Nephron progenitor cell (in vitro differentiated cells): ENCODE measurements at places on chromosomes 6 and 20.

DNA sequence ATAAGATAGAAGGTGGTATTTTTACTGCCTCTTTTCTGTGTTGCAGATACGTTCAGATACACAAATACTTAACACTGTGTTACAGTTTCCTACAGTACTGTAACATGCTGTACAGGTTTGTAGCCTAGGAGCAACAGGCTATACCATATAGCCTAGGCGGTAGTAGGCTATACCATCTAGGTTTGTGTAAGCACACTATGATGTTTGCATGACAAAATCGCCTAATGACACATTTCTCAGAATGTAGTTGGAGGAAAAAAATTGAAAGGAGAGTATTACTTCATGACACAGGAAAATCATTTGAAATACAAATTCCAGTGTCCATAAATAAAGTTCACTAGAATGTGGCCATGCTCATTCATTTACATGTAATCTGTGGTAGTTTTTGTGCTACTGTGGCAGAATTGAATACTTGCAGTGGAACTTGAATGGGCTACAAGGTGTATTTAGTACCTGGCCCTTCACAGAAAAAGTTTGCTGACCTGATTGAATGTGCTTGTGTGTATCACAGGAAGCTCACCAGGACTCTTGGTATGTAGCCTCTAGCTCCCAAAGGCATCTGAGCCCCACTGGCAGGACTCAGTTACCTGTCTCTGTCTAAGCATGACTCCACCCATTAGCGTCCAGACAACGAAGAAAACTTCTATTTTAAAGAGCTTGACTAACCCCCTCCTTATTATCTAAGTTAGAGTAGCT, 18.8 kb downstream of the TOP1 start:
- DNase-seq = no peak

DNA sequence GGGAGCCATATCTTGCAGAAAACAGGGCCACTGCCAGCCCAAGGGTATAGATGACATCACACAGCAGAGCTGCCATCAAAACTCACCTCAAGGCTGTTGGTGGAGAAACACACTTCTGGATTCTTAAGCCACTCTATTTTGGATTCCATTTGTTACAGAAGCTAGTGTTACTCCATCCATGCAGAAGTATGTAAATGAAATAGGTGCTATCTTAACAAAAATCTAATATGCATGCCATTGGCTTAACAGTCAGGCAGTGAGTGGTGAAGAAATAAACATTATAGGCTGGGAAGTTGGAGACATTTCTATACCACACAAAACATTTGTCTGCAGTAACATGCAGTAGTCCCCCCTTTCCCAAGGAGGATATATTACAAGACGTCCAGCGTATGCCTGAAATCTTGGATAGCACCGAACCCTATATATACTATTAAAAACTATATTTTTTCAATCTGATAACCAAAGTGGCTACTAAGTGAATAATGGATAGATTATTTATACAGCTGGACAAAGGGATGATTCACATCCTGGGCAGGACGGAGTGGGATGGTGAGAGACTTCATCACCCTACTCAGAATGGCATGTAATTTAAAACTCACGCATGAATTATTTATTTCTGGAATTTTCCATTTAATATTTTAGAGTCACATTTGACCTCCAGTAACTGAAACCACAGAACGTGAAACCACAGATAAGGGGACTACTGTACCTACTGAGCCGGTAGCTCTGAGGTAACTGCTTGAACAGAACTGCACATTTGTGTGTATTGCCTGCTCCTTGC, 160.0 kb upstream of the PLN start:
- DNase-seq = no peak

DNA sequence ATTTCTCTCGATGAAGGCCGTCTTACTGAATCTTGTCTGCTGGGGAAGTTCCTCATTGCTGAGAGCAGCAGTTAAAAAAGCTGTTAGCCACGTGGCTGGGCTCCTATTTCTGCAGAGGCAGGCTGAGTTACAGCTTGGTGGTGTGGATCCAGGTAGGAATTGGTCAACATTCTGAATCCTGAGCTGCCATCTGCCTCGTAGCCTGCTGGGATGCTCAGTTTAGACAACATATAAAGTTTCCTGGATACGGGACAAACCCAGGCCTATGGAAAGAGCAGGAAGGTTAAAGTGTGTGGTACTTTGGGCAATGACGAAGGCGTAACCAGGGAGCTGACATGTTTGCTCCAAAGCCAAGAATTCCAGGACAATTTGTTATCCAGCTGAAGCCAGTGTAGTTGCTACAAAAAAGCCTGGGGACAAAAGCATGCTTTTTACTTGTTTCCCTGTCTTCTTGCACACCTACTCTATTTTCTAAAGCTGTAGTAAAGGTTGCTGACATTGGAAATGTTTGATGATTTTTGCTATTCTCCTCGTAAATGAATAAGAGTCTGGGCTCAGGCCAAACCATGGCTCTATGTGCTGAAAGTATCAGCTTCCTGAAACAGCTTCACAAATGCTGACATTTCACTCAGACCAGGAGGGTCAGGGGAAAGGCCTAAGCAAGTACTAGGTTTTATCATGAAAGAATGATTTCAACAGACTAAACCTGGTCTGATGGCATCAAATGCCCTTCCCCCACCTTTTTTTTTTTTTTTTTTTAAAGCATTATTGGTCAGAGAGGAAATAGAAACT, 12.4 kb upstream of the MYLK2 start:
- no peak for DNase-seq

- no peak for DNase-seq
Observed at GRCh38 chr6:156555116-156555515, 222.1 kb upstream of the ARID1B start.

DNA sequence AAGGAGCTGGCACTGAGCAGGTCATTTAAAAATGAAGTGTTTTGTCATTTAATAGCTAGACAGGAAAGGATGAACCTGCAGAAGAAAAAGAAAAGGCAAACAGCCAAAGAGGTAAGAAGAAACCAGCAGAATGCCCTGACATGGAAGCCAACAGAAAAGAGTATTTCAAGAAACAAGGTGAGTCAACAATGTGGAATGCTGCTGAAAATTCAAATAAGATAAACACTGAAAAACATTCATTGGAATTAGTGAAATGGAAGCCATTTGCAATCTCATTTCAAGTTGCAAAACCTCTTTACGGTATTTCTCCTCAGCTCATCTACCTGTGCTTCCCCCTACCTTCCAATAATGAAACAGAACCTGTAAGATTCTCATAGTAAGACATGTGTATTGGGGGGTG, 59.6 kb downstream of the RWDD2A start:
- DNase-seq = no peak

GRCh38 chr20:10119336-10119735, 84.5 kb downstream of the ANKEF1 start:
- no peak for DNase-seq

- no peak for DNase-seq
Observed at GRCh38 chr20:4828830-4829513, 107.3 kb downstream of the PRND start.

GRCh38 chr6:7846966-7847818, 63.4 kb downstream of the TXNDC5 start:
- DNase-seq = no peak

DNA sequence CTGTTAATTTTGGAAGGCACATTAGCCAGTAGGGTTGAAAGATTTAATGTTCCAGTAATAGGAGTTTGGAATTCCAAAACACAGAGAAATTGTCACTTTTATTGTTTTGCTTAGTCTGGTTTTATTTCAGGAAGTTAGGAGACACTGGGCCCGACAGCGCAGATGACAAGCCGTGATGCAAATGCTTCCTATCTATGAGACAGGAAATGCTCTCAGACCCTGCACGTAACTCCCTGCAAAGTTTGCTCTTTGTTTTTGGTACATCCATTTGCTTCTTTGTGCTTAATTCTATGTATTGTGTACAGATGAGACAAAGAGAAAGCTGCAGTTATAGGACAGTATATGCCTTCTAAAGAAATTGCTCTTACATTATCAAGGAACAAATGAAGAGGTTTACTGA, 201.6 kb upstream of the SGK1 start:
- DNase-seq = no peak

DNA sequence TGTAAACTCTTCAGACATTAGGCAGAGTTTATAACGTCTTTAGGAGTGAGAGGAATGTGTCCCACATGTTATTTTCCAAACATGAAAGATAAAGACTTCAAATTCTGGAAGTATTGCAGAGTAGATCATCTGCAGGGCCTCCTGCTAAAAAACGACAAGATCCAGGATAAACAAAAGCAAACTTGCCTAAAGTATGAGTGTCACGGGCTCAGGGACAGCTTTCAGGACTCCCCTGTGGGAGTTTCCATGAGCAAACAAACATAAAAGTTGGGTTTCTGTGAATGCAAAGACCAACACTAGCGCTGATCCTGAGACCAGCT, 76.9 kb downstream of the TXNDC5 start:
- no peak for DNase-seq

DNA sequence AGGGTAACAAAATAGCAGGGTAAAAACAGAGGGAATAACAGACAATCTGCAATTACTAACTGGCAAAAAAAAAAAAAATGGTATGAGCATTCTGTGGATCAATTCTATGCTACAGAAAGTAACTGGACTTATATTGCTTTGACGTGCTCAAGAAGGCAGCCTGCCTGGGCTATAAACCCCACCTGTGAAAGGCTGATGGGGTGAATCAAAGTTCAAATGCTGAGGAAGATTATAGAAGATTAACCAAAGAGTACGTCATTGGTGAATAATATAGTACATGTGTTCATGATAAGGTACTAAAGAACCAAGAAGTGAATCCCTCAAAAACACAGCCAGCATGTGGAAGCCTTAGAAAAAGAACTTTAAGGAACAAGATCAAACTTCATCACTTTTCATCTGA, 441.9 kb upstream of the PTCHD4 start:
- no peak for DNase-seq

DNA sequence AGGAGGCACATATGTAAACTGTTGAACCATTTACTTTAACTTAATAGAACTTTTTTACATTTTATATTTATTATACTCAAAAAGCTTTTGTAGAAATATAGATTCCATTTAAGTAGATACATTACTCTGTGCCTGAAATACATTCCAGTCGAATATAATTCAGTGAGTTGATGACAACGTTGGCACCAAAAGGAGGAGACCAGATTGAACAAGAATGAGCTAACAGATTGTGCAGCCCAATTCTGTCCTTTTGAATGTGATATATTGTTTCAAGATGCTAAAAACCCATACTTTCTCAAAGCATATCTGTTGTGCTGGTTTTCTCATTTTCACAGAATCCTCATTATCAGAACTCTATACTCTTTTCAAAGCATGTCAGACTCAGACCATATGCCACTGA, 147.4 kb upstream of the SIM1 start:
- DNase-seq = no peak

GRCh38 chr6:125749865-125750691, 646 bp downstream of the HEY2 start:
- DNase-seq = peak; percentile 60

DNA sequence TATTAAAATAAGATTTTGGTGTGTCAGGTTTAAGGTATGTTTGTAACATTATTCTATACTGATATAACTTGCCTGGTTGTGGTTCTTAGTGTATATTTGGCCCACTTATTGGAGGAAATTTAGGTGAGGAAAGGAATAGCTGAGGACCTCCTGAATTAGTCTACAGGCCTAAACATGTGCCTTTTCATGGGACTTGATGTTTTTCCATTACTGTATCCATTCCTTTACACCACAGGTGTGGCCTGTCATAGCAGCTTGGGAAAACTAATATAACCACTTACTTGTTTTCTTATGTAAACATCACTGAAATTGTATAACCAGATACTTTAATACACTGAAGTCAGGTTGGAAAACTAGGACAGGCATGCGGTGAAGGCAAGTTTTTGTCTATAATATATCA, 27.6 kb downstream of the BCKDHB start:
- no peak for DNase-seq

DNA sequence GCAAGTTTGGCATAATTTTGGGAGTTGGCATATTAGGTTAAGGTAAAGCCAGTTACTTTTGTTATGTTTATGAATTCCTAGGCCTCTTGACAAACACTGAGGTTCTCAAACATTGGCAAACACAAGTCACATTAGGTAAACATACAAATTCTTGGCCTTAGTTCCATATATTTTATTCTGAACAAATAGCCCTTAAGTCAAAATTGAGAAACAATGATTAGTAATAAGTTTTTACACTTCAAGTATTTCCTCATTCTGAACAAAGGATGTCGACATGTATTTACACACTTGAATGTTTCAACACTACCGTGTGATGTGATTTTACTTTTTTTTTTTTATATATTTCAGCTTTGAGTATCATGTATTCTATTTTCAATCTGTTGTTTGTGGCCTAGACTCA, 3.8 kb upstream of the ECHDC1 start:
- DNase-seq = no peak

DNA sequence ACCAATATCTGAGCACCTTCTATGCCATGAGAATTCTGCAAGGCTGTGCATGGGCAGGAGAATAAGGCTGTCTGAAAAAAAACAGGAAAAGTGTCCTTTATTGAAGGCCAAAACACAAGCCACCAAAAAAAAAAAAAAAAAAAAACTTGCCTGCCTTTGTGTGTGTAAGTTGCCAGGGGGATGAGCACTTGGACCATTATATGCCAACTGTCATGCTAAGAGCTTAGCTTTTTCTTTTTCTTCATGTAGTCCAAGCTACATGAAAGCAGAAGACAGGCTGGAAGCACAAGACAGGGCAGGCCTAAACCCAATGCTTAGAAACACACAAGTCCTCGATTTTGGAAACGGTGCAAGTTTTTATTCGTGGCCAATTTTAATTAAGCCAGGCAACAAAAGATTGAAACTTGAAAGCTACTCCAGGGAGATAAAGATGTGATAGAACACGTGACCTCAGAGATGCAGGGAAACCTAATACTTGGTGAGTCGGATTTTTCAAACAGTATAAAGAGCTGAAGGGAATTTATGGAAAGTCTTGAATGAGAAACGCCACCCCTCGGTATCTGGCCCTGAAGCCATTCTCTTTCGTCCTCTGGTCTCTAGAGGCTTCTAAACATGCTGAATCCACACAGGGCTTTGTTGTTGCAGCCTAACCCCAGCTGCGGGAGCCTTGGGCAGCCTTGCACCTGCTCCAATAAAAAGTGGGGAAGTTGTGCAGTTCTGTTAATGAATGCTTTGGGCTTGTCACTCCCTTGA, 8.6 kb downstream of the BMP7 start:
- no peak for DNase-seq

- DNase-seq = no peak
Observed at GRCh38 chr6:159890792-159891191, at the start of gene MAS1. Gene MAS1, plus strand, starts transcription at chr6:159890988. Its CDS starts 15,968 bp downstream, at chr6:159906956.

- no peak for DNase-seq
Observed at GRCh38 chr6:37663019-37663810, 34.5 kb downstream of the MDGA1 start.

GRCh38 chr20:34570859-34571306, 12.4 kb downstream of the MAP1LC3A start:
- no peak for DNase-seq

GRCh38 chr6:169939554-169940164, 188.2 kb downstream of the ERMARD start:
- DNase-seq = no peak

- DNase-seq = no peak
Observed at GRCh38 chr6:90350689-90351554, 54.3 kb upstream of the BACH2 start.

- no peak for DNase-seq
Observed at GRCh38 chr6:89209457-89209856, 7.7 kb downstream of the GABRR1 start.
